Activated T-cell treated with anti-CD3 and anti-CD28 coated beads, Interleukin-2, amount 50 U/mL, for 48 hours (primary cell): ENCODE measurements at places on chromosomes 3 and 15.

- no peak for DNase-seq
Measured at GRCh38 chr3:119420196-119420595, 43.2 kb downstream of the TMEM39A start.

DNA sequence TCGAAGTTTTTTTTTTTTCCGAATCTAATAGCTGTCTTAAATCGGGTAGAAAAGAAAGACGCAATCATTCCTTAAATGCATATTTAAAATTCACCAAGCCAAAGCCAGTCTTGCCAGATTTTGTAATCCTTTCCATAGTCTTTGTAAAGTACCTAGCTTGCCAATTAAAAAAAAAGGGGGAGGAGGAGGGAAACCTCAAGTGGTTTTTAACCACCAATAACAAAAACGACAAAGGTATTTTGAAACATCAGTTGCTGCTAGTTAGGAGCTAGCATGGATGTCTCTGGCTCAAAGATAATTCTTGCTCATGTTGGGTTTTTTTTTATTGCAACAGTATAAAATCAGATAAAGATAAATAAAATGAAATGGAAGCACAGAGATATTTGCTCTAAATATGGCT is 187.9 kb downstream of the MECOM start:
- no peak for DNase-seq

DNA sequence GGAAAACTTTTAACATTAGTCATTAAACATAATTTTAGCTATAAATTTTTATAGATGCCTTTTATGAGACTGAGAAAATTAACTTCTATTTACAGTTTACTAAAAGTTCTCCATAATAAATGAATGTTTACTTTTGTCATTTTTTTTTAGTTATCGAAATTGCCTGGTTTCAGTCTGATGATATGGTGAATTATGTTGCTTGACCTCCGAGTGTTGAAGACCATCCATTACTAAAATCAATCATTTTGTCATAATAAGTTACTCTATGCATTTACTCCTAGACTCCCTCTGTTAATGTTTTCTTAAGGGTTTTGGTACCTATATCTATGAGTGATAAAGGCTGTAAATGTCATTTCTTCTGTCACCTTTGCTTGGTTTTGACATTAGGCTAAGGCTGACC is 516.0 kb upstream of the ROBO1 start:
- no peak for DNase-seq

GRCh38 chr3:186760141-186760833 is 23.1 kb upstream of the EIF4A2 start:
- no peak for DNase-seq

DNA sequence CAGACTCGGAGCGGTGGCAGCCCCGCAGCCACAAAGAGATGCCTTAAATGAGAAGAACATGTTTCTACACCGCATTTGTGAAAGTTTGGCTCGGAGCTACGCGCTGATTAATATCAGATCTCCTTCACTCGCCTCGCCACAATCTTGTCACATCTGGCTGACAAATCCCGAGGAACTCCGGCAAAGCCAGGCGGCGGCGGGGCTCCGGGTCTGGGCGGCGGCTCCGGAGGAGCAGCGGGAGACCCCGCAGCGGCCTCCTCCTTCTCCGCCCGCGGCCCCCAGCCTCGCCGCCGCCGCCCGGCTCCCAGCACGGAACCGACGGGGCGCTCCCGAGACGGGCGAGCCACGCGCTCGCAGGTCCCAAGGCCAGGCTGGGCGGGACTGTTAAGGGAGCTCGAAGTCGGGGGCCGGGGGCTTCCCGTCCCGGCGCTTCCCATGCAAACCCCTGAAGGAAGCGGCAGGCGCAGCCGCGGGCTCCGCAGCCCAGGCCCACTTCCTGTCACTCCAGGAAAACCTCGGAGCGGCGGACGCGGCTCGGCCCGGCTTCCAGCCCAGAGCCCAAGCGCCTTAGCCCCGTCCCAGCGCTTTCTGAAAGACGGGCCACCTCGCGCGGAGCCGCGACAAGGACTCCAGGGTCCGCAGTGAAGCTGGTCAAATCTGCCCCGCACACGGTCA is 1.2 kb downstream of the BNC1 start:
- DNase-seq: peak; percentile 18

DNA sequence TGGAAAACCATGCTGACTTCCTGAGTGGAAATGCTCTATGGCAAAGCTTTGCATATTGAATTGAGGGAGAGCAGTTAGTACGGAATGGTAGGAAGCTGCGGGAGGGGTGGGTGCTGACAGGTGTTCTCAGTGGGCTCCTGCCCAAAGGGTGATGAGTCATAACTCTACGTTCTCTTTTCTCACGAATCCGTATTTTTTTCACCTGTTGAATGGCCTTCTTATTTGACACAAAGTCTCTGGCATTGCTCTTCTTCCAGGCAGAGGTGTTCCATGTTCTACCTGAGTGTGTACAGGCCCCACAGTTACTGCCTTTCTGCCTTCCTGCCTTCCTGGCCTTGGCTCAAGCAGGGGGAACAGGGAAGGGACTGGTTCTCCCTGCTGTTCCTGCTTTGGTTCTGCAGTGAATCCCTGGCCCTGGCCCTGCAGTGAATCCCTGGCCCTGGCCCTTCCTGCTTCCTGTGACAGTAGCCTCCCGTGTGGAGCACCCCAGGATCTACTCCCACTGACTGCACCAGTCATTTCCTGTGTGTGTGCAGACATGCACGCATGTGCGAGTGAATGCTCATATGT is 31.9 kb downstream of the TRAK1 start:
- no peak for DNase-seq

GRCh38 chr3:41863024-41863423 is 98.9 kb downstream of the ULK4 start:
- DNase-seq: no peak

DNA sequence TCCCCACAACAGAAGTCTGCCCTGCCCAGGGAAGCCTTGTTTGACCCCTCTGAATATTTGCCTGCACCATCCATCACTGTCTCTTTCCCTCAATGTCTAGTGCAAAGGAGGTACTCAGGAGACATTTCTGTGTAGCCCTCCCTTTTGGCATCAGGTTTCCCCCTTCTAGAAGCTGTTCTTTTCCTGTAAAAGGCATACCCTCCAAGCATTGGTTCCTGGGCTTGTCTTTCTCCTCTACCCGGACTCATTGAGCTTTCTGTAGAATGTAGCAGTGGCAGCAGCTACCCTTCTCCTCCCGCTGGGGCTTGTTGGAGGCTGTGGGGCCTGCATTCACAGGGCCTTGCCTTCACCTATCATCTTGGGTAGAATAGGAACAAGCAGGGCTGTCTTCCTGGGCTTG is 63.5 kb downstream of the CTDSPL start:
- DNase-seq: no peak

DNA sequence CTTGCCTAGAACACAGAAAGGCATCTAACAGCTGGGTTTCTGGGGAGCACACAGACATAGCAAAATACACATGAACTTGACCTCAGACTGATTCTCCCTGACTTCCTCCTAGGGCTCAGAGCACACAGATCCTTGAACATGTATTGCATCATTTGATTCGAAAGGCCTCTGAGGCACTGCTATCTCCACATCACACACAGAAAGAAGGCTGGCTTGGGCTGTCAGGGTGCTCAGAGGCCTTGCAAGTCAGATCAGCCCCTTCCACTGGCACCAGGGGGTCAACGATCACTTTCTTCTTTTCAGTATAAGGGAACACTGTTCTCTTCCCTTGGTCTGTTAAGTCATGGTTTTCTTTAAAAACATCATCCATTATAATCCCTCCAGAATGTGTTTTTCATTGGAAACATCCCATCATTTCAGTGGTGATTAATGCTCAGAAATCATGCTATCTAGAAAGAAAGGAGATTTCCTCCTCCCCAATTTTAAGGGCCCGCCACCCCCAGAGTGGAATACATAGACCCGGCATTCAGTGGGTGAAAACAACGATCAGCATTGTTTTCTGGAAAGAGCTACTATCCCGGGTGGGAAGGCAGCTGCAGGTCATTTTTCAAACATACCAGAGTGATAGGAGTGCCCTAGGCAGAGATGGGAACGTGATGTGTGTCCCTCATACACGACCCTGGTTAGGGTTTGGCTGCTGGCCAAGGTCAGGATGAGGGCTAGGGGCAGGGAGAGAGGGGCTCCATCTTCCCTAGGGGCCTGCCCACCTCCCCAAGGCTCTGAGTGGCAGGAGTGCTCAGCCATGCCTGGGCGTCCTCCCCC is 253.3 kb upstream of the LYSMD4 start:
- no peak for DNase-seq

DNA sequence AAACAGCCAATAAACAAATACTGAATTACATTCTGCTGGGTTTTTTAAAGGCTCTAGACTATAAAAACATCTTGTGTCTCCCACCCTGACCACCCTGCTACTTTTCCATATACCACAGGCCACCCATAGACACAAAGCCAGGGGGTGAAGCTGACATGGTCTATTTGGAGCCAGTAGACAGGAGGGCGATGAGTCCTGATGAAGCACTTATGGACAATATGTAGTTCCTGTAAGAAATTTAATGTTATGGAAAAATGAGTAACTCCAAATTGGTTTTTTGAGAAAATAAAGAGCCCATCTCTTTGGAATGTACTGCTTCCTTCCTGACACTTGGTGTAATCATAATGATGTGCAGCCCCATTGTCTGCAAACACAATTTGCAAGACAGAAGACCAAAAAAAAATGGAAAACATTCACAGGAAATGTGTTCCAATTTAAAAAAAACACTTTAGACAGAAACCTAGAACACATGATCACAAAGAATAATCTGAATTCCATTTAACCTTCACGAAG is 11.8 kb downstream of the SSR3 start:
- no peak for DNase-seq

- no peak for DNase-seq
Measured at GRCh38 chr15:43239732-43240491, 19.1 kb upstream of the EPB42 start.

DNA sequence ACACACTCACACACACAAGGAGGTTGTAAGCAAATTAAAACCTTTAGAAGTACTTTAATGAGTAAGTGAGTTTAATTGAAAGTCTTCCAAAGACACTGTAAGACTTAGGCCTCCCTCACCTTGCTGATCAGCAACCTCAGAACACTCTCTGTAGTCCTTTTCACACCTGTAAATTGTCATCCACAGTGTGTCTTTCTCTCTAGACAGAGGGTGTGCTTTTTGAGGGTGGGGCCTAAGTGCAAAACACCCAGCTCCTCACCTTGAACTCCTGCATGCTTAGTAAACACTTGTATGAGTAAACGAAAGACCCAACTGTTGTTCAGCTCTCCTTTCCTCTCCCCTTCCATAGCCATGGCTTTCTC is 183.2 kb upstream of the IL12A start:
- DNase-seq: no peak

DNA sequence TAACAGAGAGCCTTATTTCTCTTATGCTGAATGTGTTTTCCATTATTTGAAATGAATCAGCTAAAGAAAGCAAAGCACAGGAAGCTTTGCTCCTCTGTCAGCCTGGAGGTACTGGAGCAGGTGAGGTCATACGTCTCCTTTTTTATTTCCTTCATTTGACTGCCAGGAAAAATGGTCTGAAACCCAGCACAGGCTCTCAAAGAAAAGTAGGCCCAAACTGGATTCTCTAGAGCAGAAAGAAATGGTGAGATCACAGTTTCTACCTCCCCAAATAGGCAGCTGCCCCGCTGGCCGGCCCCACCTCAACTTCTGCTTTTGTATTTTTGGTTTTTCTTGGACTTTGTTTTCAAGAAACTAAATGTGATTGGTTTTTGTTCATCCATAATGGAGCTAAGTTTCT is 95.1 kb downstream of the RPL39L start:
- no peak for DNase-seq

- no peak for DNase-seq
Measured at GRCh38 chr3:146314871-146315270, 64.0 kb upstream of the PLSCR4 start.

DNA sequence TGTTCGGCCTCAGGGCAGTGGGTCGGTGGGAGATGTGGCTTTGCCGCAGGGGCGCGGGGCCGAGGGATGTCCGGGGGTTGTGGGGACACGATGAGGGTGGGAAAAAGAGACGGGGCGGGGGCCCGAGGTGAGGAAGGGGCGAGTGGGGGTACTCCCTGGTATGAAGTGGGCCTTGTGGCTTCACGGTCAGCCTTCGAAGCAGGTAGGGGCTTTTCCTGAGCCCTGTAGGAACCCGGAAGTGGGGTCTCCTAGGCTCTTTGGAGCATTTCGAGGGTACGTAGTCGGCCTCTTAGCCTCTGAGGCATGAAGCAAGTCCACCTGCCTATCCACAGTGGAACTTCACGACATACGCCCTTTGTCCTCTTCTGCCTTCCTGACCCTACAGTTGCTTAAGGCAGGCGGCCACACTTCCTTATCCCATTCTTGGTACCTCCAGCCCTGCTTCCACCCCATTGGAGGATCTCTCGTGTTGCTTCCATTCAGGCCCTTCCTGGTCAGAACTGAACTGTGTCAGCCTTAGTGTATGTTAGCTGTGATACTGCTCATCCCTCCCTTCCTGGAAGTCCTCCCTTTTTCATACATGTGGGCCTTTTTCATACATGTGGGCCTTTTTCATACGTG is 389 bp downstream of the ARPC4 start:
- peak; percentile 60 for DNase-seq

- DNase-seq: no peak
Measured at GRCh38 chr3:73558727-73559075, 66.0 kb downstream of the PDZRN3 start.

- DNase-seq: no peak
Measured at GRCh38 chr3:14698601-14699244, 23.8 kb downstream of the C3orf20 start.

- no peak for DNase-seq
Measured at GRCh38 chr3:49244581-49245205, 32.3 kb downstream of the C3orf62 start.
